ENCODE measurements at places on chromosomes 5 and 9. TPM values are rescaled to one million over a fixed set of nuclear protein-coding genes. Genes with fewer than 3 reads are reported as not detected.

- no peak overlapping the region for H3K4me3 ChIP-seq
- H3K27ac ChIP-seq = no peak overlapping the region
- no peaks in the 10 kb centered on the region for H3K36me3 ChIP-seq
- peaks cover 13% of the 10 kb centered on the region for H3K4me1 ChIP-seq
- no peak for DNase-seq
- no peaks in the 10 kb centered on the region for H3K27me3 ChIP-seq
Observed at GRCh38 chr9:105320568-105320967, 76.1 kb downstream of the SLC44A1 start.

DNA sequence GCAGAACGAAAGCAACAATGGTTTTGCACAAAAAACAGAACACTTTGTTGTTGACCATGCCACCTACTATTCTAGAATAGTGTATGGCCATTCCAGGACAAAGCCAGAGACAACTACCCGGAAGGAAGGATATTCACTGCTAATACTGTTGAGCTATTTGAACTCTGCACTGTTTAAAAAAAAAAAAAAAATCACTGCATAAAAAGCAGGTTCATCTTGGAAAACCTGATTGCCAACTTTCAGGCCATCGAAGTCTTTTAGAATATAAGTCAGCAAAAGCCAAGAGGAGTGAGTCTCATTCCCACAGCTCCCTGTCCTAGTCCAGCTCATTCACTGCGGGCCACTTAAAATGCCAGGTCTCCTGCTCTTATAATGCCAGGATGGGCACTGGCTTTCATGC lies 4.0 kb downstream of the ENC1 start:
- H3K4me3 ChIP-seq = no peak overlapping the region
- H3K27ac ChIP-seq = no peak overlapping the region

DNA sequence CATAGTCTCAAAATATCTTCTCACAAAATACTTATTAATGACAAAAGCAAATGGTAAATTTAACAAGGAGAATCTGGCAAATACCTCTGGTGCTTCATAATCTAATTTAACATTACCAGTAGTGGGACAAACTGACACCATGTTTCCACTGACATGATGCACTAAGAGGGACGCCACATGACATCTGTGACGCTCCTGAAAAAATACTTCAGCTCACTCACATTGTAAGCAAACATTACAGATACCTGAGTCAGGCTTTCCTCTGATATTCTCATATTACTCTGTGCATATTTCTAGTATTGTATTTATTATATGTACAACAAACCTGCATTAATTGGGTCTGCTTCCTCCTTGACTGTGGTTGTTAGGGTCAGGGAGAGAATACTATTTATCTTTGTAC lies 56.7 kb upstream of the OSMR start:
- DNase-seq = no peak
- H3K4me1 ChIP-seq = no peaks in the 10 kb centered on the region
- H3K4me3 ChIP-seq = no peak overlapping the region

DNA sequence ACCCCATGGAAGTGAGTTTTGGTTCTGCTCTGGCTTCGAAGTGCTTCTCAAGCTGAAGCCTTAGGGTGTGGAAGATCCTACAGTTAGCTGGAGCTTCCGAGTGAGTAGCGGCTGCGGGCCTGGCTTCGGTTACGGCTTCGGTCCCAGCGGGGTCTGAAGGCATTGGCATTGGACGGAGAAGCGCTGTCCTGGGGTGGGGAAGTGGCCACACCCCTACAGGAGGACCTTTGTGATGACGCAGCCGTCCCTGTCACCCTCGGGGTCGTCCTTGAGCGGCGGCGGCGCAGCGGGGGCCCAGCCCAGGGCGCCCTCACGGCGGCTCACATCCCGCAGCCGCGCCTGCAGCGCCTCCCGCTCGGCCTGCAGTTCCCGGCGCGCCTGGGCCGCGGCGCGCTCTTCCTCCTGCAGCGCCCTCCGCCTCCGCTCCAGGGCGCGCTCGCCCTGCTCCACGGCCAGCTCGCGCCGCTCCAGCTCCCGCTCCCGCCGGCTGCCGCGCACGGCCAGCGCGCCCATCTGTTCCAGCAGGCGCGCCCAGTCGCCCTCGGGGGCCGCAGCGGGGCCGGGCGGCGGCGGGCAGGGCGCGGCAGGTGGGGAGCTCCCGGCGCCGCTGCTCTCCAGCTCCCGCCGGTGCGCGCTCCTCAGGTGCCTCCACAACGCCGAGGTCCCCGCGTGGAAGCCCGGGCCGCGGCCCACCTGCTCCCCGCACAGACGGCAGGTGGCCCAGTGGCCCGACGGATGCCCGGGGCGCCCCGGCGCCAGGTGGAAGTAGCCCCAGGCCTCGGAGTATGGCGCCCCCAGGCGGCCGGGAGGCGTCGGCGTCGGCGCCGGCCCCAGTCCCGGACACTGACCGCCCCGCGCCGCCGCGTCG lies 9.9 kb downstream of the ZBED3 start:
- H3K4me3 ChIP-seq = peak overlapping the region; percentile 58
- no peaks in the 10 kb centered on the region for H3K36me3 ChIP-seq
- peak overlapping the region; percentile 41 for H3K27ac ChIP-seq
- H3K27me3 ChIP-seq = no peaks in the 10 kb centered on the region

- H3K4me1 ChIP-seq = no peaks in the 10 kb centered on the region
- H3K4me3 ChIP-seq = no peak overlapping the region
- no peaks in the 10 kb centered on the region for H3K27me3 ChIP-seq
- no peaks in the 10 kb centered on the region for H3K36me3 ChIP-seq
Observed at GRCh38 chr9:85872463-85872862, 68.5 kb upstream of the NAA35 start.

DNA sequence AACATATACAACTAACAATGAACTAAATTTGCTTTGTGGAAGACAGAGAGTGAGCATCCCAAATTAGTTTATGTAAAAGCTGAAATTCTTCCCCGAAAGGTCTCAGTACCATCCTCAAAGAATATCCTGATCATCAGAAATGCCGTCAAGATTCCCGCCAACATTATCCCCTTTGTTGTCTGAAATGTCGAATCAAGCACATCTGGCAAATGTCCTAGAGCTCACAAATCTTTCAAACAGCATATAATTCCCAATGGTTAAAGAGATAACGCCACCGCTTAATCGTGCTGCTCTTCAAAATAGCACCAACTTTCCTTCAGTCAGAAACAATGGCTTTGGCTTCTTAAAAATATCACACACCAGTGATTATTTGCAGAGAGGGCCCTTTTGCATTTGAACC lies 23.8 kb downstream of the MORN5 start:
- no peaks in the 10 kb centered on the region for H3K4me1 ChIP-seq
- no peak overlapping the region for H3K27ac ChIP-seq
- no peak overlapping the region for H3K4me3 ChIP-seq
- DNase-seq = no peak

DNA sequence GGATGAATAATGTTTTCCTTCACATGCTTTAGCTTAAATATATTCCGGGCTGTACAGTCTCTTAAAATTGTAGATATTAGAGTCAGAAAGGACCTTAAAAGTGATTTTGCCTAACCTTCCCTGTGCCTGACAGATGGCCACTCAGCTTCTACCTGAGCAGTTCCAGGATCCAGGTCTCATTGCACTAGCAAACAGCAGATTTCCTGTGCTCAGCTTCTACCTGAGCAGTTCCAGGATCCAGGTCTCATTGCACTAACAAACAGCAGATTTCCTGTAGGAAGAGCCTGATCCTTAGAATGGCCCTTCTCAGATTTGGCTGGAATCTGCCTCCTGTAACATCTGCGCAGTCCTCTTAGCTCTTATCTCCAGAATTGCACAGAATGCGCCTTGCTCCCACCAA lies 219.8 kb downstream of the AOPEP start:
- H3K27ac ChIP-seq = no peak overlapping the region
- H3K27me3 ChIP-seq = no peaks in the 10 kb centered on the region

DNA sequence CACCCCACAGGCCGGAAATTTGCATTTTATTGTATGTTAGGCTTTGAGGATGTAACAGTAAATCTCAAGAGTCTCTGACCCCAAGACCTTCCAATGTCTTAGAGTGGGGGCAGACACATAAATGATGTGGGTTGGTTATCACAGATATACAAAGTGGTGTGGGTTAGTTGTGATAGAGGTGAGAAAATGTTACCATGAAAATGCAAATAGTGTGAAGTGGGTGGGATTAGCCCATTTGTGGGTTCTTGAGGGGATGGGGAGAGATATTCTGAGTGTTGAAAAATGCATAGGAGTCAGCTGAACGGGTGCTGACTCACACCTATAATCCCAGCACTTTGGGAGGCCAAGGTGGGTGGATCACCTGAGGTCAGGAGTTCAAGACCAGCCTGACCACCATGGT lies 7.9 kb upstream of the RNF145 start:
- no peaks in the 10 kb centered on the region for H3K36me3 ChIP-seq
- H3K4me1 ChIP-seq = no peaks in the 10 kb centered on the region
- no peaks in the 10 kb centered on the region for H3K27me3 ChIP-seq
- H3K4me3 ChIP-seq = no peak overlapping the region

DNA sequence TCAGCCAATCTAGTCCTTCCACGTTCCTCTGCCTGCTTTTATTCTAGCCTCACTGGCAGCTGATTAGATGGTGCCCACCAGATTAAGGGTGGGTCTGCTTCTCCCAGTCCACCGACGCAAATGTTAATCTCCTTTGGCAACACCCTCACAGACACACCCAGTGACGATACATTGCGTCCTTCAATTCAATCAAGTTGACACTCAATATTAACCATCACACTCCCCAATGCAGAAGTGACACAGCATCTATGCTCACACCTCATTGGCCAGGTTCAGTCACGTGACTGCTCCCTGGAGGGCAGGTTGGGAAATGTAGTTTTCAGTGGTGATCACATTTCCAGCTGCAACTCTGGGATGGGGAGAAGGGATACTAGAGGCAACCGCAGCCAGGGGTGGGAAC lies 13.0 kb downstream of the SUSD3 start:
- DNase-seq = peak; percentile 61
- H3K36me3 ChIP-seq = no peaks in the 10 kb centered on the region
- no peaks in the 10 kb centered on the region for H3K27me3 ChIP-seq
- peaks cover 11% of the 10 kb centered on the region for H3K4me1 ChIP-seq
- H3K27ac ChIP-seq = no peak overlapping the region

DNA sequence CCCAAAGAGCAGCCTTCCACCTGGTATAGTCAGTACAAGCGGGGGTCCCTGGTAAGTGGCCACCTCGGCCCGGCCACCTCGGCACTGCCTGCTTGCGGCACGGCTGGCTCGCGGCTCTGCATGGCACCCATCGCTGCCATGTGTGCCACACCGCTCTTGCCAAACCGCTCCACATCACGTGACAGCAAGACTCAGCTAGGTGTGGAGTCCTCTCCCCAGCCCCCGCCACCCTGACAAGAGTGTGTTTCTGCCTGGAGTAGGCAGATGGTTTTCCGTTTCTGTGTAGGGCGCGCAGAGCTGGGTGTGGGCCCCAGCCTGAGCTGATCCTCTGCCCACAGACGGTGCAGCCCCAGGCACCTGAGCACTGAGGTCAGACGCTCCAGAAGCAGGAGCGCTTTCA lies 50.5 kb upstream of the FCN2 start:
- H3K4me3 ChIP-seq = no peak overlapping the region
- no peaks in the 10 kb centered on the region for H3K27me3 ChIP-seq
- no peak for DNase-seq
- no peaks in the 10 kb centered on the region for H3K4me1 ChIP-seq
- H3K27ac ChIP-seq = no peak overlapping the region

DNA sequence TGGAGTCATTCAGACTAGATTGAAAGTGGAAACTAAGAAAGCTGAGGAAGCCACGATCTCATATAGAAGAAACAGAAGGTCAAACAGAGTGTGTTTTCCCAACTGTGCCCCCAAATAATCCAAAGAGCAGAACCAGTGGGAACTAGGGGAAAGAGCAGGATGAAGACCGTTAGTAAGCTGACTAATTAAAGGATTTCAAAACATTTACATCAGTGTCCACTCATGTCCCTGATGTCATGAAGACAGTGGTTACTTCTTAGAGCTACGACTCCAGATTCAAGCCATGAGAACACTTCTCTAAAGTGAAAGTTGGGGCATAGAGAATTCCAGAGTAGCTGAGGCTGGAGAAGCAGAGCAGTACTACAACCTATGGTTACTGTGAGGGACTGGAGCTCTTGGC lies 119.6 kb upstream of the SLC12A2 start:
- H3K36me3 ChIP-seq = no peaks in the 10 kb centered on the region
- no peak overlapping the region for H3K27ac ChIP-seq
- H3K4me3 ChIP-seq = no peak overlapping the region
- H3K4me1 ChIP-seq = no peaks in the 10 kb centered on the region
- no peak for DNase-seq

GRCh38 chr5:173312821-173313220 lies 15.4 kb downstream of the STC2 start:
- no peak overlapping the region for H3K4me3 ChIP-seq
- H3K27me3 ChIP-seq = no peaks in the 10 kb centered on the region
- no peaks in the 10 kb centered on the region for H3K36me3 ChIP-seq
- H3K27ac ChIP-seq = no peak overlapping the region
- DNase-seq = no peak

DNA sequence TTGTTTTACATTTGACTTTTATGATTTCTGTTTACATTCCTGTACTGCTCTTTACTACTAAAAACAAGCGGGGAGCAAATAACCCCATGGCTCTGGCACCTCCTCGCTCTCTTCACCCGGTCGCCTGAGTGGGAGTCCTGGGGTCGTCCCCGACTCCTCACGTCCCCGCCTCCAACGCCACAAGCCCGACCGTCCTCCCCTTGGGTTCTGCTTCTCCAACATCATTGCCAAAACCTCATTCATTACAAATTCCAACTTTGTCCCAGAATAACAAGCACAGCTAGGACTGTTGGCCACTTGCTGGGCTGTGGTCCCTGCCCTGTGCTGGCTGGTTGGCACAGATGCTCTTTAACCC lies 35.1 kb downstream of the MRPL36 start:
- H3K36me3 ChIP-seq = no peaks in the 10 kb centered on the region
- no peaks in the 10 kb centered on the region for H3K4me1 ChIP-seq
- no peak for DNase-seq
- peaks cover 2% of the 10 kb centered on the region for H3K27me3 ChIP-seq
- H3K27ac ChIP-seq = no peak overlapping the region

DNA sequence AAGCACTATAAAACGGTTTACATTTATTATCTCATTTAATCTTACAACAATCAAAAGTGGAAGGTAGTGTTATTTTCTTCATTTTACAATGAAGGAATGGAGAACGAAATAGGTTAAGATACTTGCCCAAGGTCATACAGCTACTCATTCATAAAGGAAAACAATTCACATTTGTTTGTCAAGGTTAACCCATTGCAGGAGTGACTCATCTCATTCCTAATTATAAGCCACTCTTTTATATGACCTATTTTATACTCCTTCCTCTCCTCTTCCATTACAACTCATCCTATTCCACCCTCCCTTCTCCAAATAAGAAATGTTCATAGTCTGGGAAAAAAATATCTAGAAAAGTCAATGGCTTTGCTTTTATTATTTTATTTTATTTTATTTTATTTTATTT lies 29.6 kb downstream of the CRHBP start:
- H3K4me3 ChIP-seq = no peak overlapping the region
- no peaks in the 10 kb centered on the region for H3K36me3 ChIP-seq
- H3K27me3 ChIP-seq = no peaks in the 10 kb centered on the region
- H3K4me1 ChIP-seq = no peaks in the 10 kb centered on the region
- DNase-seq = no peak

Gene INIP
- 9.5 TPM for polyA plus RNA-seq

Gene PTPN3
- polyA plus RNA-seq = 26.8 TPM

GRCh38 chr9:137952976-137953666 lies 75.5 kb downstream of the CACNA1B start:
- no peaks in the 10 kb centered on the region for H3K4me1 ChIP-seq
- no peaks in the 10 kb centered on the region for H3K27me3 ChIP-seq
- no peak for DNase-seq
- H3K27ac ChIP-seq = no peak overlapping the region
- no peaks in the 10 kb centered on the region for H3K36me3 ChIP-seq
- H3K4me3 ChIP-seq = no peak overlapping the region

Gene C9orf153
- 0.07 TPM for polyA plus RNA-seq

Data from liver (tissue), 10 donors.